GM04503 (cell line): ENCODE measurements at places on chromosomes 5 and 9.

- no peak for DNase-seq
Measured at GRCh38 chr9:83930881-83931280, 9.6 kb upstream of the KIF27 start.

- DNase-seq: no peak
Measured at GRCh38 chr5:55159763-55160492, at the start of gene GPX8. Gene GPX8, plus strand, starts transcription at chr5:55160171. Its CDS starts 22 bp downstream, at chr5:55160193.

- DNase-seq: no peak
Measured at GRCh38 chr9:131731644-131732043, 8.2 kb downstream of the RAPGEF1 start.

- no peak for DNase-seq
Measured at GRCh38 chr9:5895782-5896181, 5.1 kb downstream of the MLANA start.

GRCh38 chr5:175724314-175725275 lies 66.7 kb downstream of the HRH2 start:
- DNase-seq: no peak

GRCh38 chr5:122312591-122313406 lies 762 bp downstream of the SNCAIP start:
- no peak for DNase-seq

DNA sequence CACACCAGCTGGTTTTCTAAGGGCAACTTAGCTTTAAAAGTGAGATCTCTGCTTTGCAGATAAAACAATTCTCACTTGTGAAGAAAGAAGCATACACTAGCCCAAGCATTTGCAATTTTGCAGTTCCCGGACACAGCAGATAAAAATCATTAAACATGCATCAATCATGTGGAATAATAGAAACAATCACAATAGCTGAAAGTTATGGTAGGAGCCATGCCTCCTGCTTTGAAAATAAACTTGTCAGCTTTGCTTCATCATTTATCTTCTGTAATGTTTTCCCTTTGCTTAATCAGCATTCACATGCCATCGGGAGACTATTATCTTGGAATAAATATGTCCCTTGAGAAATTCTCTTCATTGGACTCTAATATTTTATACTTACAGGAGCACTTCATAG lies 60.3 kb upstream of the DAB2 start:
- no peak for DNase-seq

- DNase-seq: no peak
Measured at GRCh38 chr5:156329171-156329611, 2.2 kb downstream of the SGCD start.

GRCh38 chr9:138020120-138020794 lies 142.7 kb downstream of the CACNA1B start:
- no peak for DNase-seq

GRCh38 chr5:137933491-137933911 lies 44.2 kb downstream of the PKD2L2 start:
- DNase-seq: no peak

DNA sequence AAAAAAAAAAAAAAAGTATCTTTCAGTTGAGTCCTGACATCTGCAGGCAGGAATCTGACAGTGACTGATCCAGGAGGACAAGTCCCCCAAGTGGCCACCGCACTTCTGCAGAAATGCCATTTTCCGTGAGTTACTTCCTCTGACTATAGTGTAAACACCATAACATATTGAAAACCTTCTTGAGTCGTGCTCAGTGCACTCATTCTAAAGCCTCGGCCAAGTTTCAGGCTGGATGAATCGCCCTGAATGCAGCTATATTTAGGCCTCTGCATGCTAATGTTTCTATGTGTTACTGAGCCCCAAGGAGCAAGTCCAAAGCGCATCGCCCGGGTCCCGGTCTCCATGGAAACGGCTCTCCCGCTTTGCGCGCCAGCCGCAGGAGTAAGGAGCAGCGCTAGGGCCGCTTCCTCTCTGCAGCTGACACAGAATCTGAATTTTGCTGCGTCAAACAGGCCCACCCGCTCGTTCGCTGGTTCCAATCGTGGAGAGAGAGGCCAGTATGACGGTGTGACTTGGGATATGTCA lies 335.4 kb downstream of the MSX2 start:
- no peak for DNase-seq

DNA sequence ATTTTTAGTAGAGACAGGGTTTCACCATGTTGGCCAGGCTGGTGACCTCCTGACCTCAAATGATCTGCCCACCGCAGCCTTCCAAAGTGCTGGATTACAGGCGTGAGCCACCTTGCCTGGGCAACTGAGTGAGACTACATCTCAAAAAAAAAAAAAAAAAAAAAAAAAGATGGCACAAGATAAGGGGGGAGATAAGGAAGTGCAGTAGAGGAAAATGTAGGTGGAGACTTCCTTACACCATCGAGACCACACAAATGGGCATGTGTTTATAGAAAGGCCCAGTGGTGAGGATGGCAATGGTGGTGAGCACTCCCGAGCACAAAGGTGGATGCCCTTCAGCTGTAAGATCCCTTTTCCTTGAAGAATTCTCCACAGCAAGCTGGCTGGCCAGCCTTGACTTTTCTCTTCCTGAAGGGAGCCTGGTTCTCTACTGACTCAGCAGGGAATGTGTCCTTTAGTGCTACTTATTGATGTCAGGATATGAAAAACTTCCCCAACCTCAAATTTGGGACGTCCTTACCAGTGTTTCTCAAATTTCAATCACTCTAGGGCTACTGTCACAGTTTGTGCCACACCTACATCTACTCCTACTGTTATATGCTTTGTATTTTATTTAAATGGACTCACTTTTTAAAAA lies 28.2 kb downstream of the ERGIC1 start:
- DNase-seq: no peak

GRCh38 chr9:111144741-111145140 lies 106.5 kb upstream of the LPAR1 start:
- no peak for DNase-seq

DNA sequence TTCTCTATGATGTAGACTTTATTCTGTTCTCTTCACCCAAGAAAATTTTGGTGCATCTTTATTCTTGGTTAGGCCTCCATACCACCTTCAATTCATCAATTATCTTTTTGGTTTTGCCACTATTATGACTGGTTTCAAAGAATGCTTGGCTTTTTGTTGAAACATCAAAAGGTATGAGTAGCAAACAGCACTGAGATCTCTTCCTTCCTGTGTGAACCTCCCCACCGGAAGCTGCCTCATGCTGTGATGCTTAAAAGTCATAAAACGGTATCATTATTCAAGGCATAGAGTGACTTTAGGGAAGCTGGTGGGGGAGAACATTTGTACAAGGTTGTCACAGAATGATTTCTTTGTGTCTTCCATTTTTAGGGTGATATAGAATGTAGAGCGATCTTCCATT lies 70.6 kb downstream of the IQGAP2 start:
- no peak for DNase-seq
